ENCODE measurements at places on chromosomes 11 and 22.
A peak's percentile ranks its signal among the peaks of the same experiment; 100 is the strongest.

GRCh38 chr11:108588287-108588686, 5.3 kb downstream of the EXPH5 start:
- no peak for DNase-seq

- DNase-seq = no peak
These were observed 92.6 kb downstream of the CTTN start for GRCh38 chr11:70490723-70491558.

GRCh38 chr22:28600546-28601143, 79.0 kb downstream of the TTC28 start:
- peak; percentile 68 for DNase-seq

- DNase-seq = peak; percentile 36
These were observed 47.2 kb downstream of the LRRC32 start for GRCh38 chr11:76623171-76623883.

- DNase-seq = no peak
These were observed 485 bp downstream of the KCNJ4 start for GRCh38 chr22:38454353-38455075.

GRCh38 chr22:40519284-40519947, 117.1 kb downstream of the MRTFA start:
- DNase-seq = no peak

GRCh38 chr11:8671193-8671612, 11.3 kb downstream of the TRIM66 start:
- peak; percentile 98 for DNase-seq

DNA sequence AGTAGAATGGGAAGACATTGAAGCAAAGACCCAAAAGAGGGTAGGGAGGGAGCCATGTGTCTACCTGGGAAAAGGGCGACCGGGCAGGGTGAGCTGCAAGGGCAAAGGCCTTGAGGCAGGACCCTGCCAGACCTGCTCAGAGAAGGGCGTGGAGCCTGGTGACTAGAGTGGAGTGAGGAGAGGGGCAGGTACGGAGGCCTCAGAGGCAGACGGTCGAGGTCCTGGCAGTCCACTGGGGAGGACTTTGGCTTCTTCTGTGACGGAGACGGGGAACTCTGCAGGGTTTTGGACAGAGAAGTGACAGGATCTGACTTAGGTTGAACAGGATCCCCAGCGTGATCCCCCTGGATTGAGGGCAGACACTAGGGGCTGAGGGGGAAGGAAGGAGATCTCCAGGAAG, 12.9 kb downstream of the RIBC2 start:
- DNase-seq = no peak

GRCh38 chr11:128291007-128291406, 296.4 kb downstream of the ETS1 start:
- DNase-seq = no peak

DNA sequence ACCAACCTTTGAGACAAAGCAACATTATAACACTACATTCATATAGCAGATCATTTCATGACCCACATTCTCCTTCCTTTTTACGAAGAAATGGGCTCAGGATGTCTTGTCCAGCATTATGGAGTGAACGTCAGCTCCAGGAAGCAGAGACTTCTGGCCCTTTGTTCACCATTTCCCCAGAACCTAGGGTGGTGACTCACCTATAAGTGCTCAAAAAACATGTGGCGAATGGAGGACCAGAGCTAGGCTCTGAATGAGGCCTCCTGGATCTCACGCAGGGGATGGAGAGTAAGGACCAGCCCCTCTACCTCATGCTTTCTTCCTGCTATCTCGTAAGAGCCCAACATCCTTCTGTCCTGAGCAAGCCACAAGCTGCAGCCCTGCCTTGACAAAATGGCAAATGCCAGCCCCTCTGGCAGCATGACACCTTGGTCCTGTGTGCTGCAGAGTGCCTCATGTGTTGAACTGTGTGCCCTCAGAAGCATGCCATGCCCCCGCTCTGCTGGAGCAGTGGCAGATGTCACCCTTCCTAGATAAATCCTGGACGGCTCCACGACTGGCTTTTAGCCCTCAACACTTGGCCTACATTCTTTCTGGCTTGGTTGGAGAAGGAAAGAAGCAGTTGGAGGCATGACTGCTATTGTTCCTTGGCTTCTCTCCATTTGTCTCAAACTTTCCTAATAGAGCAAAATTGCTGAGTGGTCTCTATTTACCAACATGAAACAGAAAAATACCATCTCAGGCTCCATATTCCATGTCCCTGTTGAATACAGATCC, 6.5 kb upstream of the ST3GAL4 start:
- peak; percentile 36 for DNase-seq

DNA sequence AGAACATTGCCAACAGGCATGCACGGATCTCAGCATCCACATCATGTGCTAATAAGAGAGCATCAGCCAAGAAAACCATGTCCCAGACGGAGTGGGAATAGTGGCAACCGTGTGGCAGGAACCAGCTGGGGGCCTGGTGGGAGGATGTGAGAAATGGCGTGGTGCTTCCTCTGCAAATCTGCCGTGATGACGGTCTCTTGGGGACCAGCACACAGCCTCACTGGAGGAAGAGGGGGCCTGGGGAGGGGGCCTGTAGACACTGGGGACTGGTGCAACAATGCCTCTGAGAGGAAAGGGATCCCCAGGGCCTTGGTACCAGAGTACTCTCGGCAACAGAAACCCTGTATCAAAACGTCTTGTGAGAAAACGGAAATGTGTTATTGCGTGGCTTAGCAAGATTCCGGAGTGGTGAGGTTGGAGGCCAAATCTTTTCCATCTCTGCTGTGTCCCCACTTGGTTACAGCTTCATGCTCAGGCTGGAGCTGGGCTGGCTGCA, 154.3 kb upstream of the TBCEL start:
- DNase-seq = no peak

DNA sequence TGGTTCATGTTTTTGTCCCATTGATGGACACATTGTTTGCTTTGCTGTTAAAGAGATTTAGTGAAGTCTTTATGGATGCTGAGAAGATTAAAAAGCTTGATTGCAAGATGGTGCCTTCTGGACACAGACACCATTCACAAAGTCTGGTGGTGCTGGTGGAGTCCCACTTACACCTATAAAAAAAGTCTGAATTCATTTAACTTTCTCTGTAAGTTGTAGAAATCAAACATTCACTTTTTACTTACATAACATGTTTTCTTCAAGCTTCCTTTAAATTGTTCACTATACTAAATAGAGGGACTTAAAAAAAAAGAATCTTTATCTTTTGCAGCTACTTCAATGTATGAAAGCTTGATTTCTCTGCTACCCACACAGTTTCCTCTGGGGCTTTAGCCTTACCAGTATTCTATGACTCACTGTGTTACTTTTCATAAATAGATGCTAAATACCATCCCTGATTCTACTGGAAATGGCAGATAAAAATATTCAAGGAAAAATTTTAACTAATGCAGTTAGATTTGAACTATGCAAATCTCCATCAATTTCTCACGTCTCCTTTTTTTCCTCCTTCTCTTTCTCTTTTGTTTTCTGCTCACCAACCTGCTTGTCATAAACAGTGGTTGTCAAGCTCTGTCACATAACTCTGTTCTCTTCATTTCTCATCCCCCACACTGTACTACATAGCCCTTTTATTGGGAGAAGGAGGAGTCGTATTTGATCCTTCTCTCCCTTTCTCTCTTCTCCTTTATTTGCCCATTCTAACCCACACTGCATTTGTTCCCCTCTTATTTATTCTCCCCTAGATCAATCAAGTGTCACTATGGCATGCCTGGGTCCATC, 89.7 kb downstream of the FAM76B start:
- no peak for DNase-seq

DNA sequence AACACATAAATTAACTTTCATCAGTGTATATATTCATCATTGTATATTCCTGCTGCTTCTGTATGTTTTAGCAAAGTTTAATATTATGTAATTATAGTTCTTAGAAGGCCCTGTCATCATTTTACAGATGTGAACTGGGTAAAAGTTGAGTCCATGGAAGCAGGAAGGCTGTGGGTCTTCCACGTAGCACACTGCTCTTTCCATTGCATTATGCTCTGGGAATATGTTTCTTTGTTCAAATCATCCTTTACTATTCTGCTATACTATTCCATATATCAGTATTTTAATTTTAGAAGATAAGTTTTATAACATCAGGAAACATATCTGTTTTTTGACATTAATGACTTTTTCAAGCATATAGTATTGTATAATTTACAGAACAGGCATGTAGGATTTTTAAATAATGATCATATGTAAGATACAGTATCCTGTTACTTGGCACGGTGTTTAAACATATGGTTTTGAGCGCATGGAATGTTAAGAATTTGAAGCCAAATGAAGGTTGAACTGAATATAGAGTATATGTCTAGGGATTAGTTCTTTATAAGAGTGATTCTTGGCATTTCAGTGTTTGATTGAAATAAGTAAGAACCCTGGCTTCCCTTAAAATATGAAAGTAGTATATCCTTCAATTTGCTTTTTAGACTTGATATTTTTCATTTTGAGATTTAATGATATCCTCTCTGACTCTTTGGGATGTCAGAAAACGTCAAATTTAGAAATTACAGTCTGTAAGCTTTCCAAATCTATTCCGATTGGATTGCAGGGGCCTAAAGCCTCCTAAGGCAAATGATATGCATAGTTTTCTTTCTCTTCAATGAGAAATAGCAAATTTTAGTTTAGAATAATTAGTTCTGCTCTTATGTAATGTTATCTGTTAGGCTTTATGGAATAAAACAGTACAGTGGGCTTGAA, 8.6 kb downstream of the CCDC81 start:
- DNase-seq = no peak

DNA sequence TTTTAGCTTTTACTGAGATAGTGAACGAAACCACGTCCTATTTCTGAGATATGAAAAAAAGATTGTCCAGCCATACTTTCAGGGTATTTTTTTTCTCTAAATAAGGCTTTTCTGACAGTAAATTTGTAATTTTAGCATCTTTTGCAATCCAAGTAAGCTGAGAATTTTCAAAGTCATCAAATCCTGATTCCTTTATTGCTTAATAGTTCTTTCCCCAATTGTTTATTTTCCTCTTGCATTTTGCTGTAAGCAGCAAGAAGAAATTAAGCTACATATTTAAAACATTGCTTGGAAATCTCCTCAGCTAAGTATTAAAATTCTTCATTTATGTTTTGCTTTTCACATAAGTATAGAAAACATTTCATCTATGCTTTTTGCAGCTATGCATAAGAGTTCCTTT, 493.3 kb upstream of the CCDC179 start:
- DNase-seq = no peak

GRCh38 chr11:121191818-121192217, 90.8 kb downstream of the TECTA start:
- DNase-seq = no peak

DNA sequence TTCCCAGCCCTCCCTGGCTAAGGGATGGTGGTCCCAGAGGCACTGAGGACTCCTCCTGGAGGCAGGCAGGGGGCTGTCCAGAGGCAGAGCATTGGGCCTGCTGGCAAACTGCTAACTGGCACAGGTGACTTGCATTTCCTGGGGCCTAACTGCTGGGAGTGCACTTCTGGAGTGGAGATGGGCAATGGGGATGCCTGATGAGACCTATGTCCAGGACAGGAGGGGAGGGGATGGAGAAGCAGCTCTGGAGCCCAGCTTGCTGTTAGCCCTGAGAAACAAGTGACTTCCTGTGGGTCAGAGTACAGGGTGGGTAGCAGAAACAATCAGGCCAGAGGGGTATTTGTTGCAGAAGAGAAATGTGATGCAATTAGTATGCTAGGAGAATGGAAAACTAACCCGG, 253.2 kb downstream of the ST3GAL4 start:
- no peak for DNase-seq

- DNase-seq = no peak
These were observed 23.3 kb upstream of the FAM181B start for GRCh38 chr11:82756765-82757639.

GRCh38 chr11:132464003-132464342, 1068.3 kb downstream of the OPCML start:
- DNase-seq = no peak

GRCh38 chr22:30731658-30732057, 37.0 kb downstream of the OSBP2 start:
- DNase-seq = no peak

GRCh38 chr11:76244316-76244851, 38.1 kb upstream of the WNT11 start:
- DNase-seq = no peak

GRCh38 chr11:43746670-43747069, 66.1 kb downstream of the HSD17B12 start:
- no peak for DNase-seq

GRCh38 chr11:19073454-19074415, 13.2 kb upstream of the MRGPRX2 start:
- DNase-seq = no peak

GRCh38 chr22:24091551-24092420, 80.7 kb downstream of the CABIN1 start:
- DNase-seq = no peak

DNA sequence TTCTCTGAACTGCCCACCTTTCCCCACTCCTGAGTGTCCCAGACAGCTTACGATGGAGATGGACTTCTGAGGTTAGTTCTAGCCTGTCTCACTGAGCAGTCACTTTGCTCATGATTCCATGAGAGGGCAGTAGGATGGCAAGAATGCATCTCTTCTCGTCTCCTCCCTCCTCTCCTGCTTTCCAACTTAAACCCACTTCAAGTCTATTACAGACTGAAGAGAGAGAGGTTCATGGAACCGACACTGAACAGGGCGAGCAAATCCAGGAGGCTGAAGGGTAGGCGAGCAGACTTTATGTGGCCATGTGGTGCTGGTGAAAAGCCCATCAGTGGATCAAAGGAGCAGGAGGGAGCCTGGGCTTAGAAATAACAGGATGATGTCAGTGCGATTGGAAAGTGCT, 38.6 kb downstream of the CEP164 start:
- no peak for DNase-seq

DNA sequence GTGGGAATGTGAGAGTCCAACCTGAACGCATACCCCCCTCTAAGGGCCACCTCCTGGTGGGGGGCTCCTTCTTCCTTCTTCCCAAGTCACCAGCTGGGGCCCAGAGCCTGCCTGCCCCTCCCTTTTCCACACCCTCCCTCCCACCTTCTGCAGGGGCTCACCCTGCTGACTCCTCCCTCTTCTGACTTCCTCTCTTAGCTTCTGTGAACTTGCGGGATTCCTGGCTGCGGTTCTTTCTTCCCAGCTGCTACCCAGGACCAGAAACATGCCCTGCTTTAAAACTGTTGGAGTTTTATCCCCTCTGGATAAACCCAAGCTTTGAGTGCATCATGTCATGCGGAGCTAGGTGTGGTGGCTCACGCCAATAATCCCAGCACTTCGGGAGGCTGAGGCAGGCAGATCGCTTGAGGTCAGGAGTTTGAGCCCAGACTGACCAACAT, 10.2 kb downstream of the LRRC74B start:
- no peak for DNase-seq

DNA sequence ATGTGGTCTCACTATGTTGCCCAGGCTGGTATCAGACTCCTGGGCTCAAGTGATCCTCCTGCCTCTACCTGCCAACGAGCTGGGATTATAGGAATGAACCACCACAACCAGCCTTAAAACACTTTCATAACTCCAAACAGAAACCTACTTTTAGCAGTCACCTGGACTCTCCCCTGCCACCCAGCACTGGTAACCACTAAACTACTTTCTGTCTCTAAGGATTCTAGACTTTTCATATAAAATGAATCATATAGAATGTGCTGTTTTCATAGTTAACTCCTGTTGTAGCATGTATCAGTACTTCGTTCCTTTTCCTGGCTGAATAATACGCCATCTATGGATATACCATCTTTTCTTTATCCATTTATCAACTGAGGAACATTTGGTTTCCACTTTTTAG, 29.4 kb upstream of the PISD start:
- DNase-seq = no peak

All from HFFc6 (cell line).